Upper lobe of left lung (tissue), 6 donors: ENCODE measurements at places on chromosomes 5 and 9. TPM values are rescaled to one million over a fixed set of nuclear protein-coding genes. Genes with fewer than 3 reads are reported as not detected.

GRCh38 chr9:121098567-121099198, 23.9 kb downstream of the CNTRL start:
- DNase-seq, result no peak
- no peaks in the 10 kb centered on the region for H3K27me3 ChIP-seq
- H3K4me1 ChIP-seq, result no peaks in the 10 kb centered on the region
- H3K27ac ChIP-seq, result no peak overlapping the region
- H3K4me3 ChIP-seq, result no peak overlapping the region
- H3K36me3 ChIP-seq, result peaks cover 21% of the 10 kb centered on the region

- DNase-seq, result no peak
- H3K27me3 ChIP-seq, result no peaks in the 10 kb centered on the region
- H3K4me3 ChIP-seq, result no peak overlapping the region
- no peaks in the 10 kb centered on the region for H3K36me3 ChIP-seq
- no peak overlapping the region for H3K27ac ChIP-seq
Observed at GRCh38 chr5:11432116-11432515, 472.1 kb downstream of the CTNND2 start.

DNA sequence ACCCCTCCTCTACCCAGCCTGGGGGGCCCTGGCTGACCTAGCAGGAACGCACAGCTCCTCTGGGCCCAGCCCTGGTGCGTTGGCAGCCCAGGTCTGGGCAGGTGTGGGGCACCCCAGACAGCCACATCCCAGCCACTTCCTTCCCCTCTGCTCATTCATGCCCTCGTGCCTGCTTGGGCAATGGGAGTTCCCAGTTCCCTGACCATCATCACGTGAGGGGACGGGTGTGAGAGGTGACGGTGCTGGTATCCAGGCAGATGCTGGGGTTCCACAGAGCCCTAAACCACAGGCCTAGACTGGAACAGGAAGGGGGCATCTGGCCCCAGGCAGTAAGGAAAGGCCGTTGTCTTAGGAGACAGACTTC, 8.4 kb downstream of the RALGDS start:
- no peak overlapping the region for H3K4me3 ChIP-seq
- peaks cover 58% of the 10 kb centered on the region for H3K4me1 ChIP-seq
- H3K27me3 ChIP-seq, result no peaks in the 10 kb centered on the region
- DNase-seq, result peak; percentile 76
- H3K27ac ChIP-seq, result peak overlapping the region; percentile 80

DNA sequence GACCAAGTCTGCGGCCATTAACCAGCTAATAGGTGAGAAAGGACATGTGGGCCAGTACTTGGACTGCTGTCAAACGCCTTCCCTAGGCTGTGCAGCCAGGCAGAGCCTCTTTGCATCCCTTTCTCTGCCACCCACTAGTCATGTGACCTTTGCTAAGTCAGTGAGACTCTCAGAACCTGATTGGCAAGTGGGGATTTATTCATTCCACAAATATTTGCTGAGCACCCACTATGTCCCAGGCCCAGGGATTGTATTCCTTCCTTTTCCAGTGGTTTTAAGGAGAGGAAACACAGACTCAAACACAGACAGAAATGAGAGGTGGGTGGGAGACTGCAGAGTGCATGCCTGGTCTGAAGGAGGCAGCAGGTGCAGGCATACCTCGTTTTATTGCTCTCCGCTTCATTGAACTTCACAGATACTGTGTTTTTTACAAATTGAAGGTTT, 71.6 kb upstream of the GALNT10 start:
- no peaks in the 10 kb centered on the region for H3K4me1 ChIP-seq
- no peaks in the 10 kb centered on the region for H3K27me3 ChIP-seq
- DNase-seq, result no peak
- H3K36me3 ChIP-seq, result no peaks in the 10 kb centered on the region
- H3K27ac ChIP-seq, result no peak overlapping the region

- H3K27me3 ChIP-seq, result no peaks in the 10 kb centered on the region
- H3K36me3 ChIP-seq, result no peaks in the 10 kb centered on the region
- H3K4me3 ChIP-seq, result no peak overlapping the region
- no peak for DNase-seq
Observed at GRCh38 chr9:106947106-106947900, 84.3 kb downstream of the ZNF462 start.

IFNA2 gene
- not detected for total RNA-seq

DNA sequence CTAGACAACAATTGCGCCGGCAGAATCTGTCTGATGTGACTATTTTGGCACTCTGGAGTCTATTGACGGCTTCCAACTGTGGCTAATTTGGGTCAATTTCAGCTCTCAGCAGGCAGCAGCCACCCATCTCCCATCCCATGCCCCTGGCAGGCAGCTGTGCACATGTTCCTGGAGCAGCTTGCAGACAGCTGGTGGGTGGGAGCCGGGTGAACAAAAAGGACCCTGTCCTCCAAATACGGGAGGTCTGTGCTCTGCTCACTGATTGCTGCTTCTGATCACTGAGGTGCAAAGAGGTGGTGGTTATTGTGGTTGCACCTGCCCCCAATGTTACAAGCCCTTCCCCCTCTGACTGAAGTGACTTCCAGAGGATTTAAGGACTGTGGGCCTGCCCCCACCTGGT, 45.0 kb upstream of the N4BP3 start:
- H3K4me3 ChIP-seq, result no peak overlapping the region
- H3K27ac ChIP-seq, result no peak overlapping the region
- no peak for DNase-seq

EFNA5 gene
- total RNA-seq, result 4.1 TPM

PCDHA6 gene
- 0.61 TPM for total RNA-seq

GRCh38 chr9:107587191-107587963, 97.8 kb upstream of the KLF4 start:
- peak overlapping the region; percentile 86 for H3K27ac ChIP-seq
- peaks cover 23% of the 10 kb centered on the region for H3K4me1 ChIP-seq
- no peaks in the 10 kb centered on the region for H3K36me3 ChIP-seq
- DNase-seq, result peak; percentile 86

CA9 gene
- not detected for total RNA-seq

- peak; percentile 36 for DNase-seq
- no peaks in the 10 kb centered on the region for H3K36me3 ChIP-seq
- no peaks in the 10 kb centered on the region for H3K4me1 ChIP-seq
- H3K4me3 ChIP-seq, result no peak overlapping the region
- H3K27me3 ChIP-seq, result no peaks in the 10 kb centered on the region
- no peak overlapping the region for H3K27ac ChIP-seq
Observed at GRCh38 chr5:10689391-10690081, 71.5 kb downstream of the DAP start.

SOWAHA gene
- not detected for total RNA-seq

GRCh38 chr5:173456751-173457171, 128.5 kb upstream of the STC2 start:
- peaks cover 7% of the 10 kb centered on the region for H3K4me1 ChIP-seq
- H3K36me3 ChIP-seq, result no peaks in the 10 kb centered on the region
- no peaks in the 10 kb centered on the region for H3K27me3 ChIP-seq
- H3K4me3 ChIP-seq, result no peak overlapping the region
- H3K27ac ChIP-seq, result no peak overlapping the region

SPATA31A3 gene
- total RNA-seq, result not detected

GRCh38 chr5:83718195-83718825, 2.3 kb downstream of the HAPLN1 start:
- peaks cover 9% of the 10 kb centered on the region for H3K4me1 ChIP-seq
- no peak overlapping the region for H3K27ac ChIP-seq
- no peak overlapping the region for H3K4me3 ChIP-seq

- no peaks in the 10 kb centered on the region for H3K36me3 ChIP-seq
- DNase-seq, result no peak
- no peak overlapping the region for H3K4me3 ChIP-seq
- H3K4me1 ChIP-seq, result no peaks in the 10 kb centered on the region
Observed at GRCh38 chr9:107020040-107020530, 157.1 kb downstream of the ZNF462 start.

UNC13B gene
- total RNA-seq, result 110 TPM

PCDHA9 gene
- total RNA-seq, result 0.15 TPM

GRCh38 chr5:68554571-68555279, 339.2 kb downstream of the PIK3R1 start:
- no peak overlapping the region for H3K27ac ChIP-seq
- H3K4me3 ChIP-seq, result no peak overlapping the region
- peak; percentile 39 for DNase-seq
- no peaks in the 10 kb centered on the region for H3K4me1 ChIP-seq

- H3K27ac ChIP-seq, result no peak overlapping the region
- DNase-seq, result no peak
- peaks cover 17% of the 10 kb centered on the region for H3K36me3 ChIP-seq
- no peaks in the 10 kb centered on the region for H3K27me3 ChIP-seq
- no peak overlapping the region for H3K4me3 ChIP-seq
- no peaks in the 10 kb centered on the region for H3K4me1 ChIP-seq
Observed at GRCh38 chr5:149500922-149501582, 50.2 kb downstream of the CSNK1A1 start.

TMEM252 gene
- total RNA-seq, result not detected

DRD1 gene
- not detected for total RNA-seq

GRCh38 chr9:21778304-21778703, 24.1 kb upstream of the MTAP start:
- no peak overlapping the region for H3K4me3 ChIP-seq
- H3K27ac ChIP-seq, result no peak overlapping the region
- DNase-seq, result no peak
- H3K4me1 ChIP-seq, result no peaks in the 10 kb centered on the region

- no peak overlapping the region for H3K27ac ChIP-seq
- no peak overlapping the region for H3K4me3 ChIP-seq
- H3K36me3 ChIP-seq, result no peaks in the 10 kb centered on the region
- H3K4me1 ChIP-seq, result no peaks in the 10 kb centered on the region
Observed at GRCh38 chr9:112187404-112187803, 12.3 kb upstream of the SUSD1 start.

- no peak overlapping the region for H3K4me3 ChIP-seq
- no peaks in the 10 kb centered on the region for H3K27me3 ChIP-seq
- H3K4me1 ChIP-seq, result no peaks in the 10 kb centered on the region
- DNase-seq, result no peak
Observed at GRCh38 chr9:135209852-135210251, 122.4 kb downstream of the OLFM1 start.

- H3K4me3 ChIP-seq, result no peak overlapping the region
- H3K27me3 ChIP-seq, result no peaks in the 10 kb centered on the region
- no peak for DNase-seq
- no peaks in the 10 kb centered on the region for H3K36me3 ChIP-seq
- no peaks in the 10 kb centered on the region for H3K4me1 ChIP-seq
- H3K27ac ChIP-seq, result no peak overlapping the region
Observed at GRCh38 chr5:77367741-77368140, 124.4 kb downstream of the WDR41 start.

- peaks cover 4% of the 10 kb centered on the region for H3K4me1 ChIP-seq
- no peak overlapping the region for H3K27ac ChIP-seq
- peaks cover 6% of the 10 kb centered on the region for H3K36me3 ChIP-seq
- DNase-seq, result no peak
- H3K4me3 ChIP-seq, result no peak overlapping the region
Observed at GRCh38 chr9:27548055-27548741, 18.6 kb upstream of the MOB3B start.

DNA sequence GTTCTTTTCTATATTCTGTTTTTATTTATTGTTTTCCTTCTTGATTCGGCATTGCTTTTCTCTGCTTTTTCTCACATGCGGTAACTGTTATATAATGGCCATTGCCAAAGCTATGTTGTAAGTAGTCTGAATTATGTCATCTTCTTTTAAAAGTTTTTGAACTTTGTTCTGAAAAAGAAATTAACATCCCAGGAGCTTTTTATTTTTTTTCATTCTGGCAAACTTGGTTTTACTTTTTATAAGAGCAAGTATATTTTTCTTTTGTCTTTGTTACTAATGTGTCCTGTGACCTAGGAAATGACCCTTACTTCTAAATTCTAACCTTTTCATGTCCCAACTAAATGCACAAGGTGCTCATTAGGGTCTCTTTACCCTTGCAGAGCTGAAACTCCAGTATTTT, 26.7 kb upstream of the IZUMO3 start:
- no peaks in the 10 kb centered on the region for H3K4me1 ChIP-seq
- no peak overlapping the region for H3K27ac ChIP-seq
- no peak overlapping the region for H3K4me3 ChIP-seq
- DNase-seq, result no peak
- no peaks in the 10 kb centered on the region for H3K36me3 ChIP-seq

KIF20A gene
- total RNA-seq, result 2.8 TPM

IFNA13 gene
- not detected for total RNA-seq

DNA sequence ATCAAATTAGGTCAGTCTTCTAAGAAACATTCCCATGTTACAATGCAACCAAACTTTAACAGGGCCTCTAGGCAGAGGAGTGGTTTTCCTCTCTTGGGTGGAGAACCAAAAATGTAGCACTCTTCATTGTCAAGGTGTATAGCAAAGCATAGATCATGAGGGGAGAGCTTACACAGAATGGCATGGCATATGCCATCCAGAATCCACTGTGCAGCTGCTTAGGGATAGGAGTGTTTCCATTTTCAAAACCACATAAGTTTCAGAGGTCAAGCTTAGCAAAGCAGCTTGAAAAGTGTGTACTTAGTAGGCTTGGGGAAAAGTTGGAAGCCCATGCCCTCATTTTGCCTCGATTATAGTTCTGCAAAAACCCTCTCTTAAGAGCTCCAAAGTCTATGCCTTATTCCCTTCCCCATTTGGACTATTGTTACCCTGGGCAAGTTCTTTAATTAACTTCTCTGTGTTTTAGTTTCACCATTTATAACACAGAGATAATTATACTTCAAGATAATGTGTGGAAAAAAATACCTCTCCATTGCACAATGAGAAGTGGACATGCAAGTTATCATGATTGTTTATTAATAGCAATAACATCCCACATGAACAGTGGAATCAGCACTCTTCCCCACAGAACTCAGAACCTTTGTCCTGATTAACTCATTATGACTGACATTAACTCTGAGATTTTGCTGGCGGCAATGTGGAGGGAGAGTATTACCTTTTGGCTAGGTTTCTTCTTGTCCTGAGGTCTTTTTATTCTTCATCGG, 398.9 kb upstream of the WWC1 start:
- DNase-seq, result no peak
- H3K4me1 ChIP-seq, result no peaks in the 10 kb centered on the region
- no peak overlapping the region for H3K4me3 ChIP-seq
- no peaks in the 10 kb centered on the region for H3K27me3 ChIP-seq
- no peak overlapping the region for H3K27ac ChIP-seq
- H3K36me3 ChIP-seq, result no peaks in the 10 kb centered on the region

- H3K27ac ChIP-seq, result peak within 1 kb of the TSS; percentile 34
- H3K27me3 ChIP-seq, result peaks cover 8% of the 10 kb centered on the region
- H3K4me3 ChIP-seq, result peak within 1 kb of the TSS; percentile 52
- DNase-seq, result peak; percentile 87
Observed at GRCh38 chr9:132161743-132162184, at the start of gene NTNG2. NTNG2 (plus strand) TSS chr9:132162058; CDS start chr9:132166832, 4,774 bp downstream.

OR13C2 gene
- total RNA-seq, result not detected

TTF1 gene
- total RNA-seq, result 13.2 TPM

DNA sequence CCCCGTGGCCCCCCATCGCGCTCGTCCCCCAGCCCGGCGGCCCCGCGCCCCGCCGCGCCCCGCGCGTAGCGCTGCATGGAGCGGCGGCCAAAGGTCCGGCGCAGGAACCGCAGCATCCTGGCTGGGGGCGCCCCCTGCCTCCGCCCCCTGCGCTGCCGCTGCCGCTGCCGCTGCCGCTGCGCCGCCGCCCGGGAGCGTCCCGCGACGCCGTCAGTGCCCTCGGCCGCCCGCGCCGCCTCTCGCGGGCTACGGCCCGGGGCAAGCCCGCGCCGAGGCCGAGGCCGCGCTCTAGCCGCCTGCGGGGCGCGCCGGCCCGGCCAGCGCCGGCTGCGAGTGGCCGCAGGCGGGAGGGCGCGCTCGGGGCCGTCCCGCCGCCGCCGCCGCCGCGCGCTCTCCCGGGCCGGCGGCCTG, 523 bp downstream of the EPB41L4B start:
- no peaks in the 10 kb centered on the region for H3K36me3 ChIP-seq
- H3K27ac ChIP-seq, result no peak overlapping the region
- no peak overlapping the region for H3K4me3 ChIP-seq
- H3K27me3 ChIP-seq, result no peaks in the 10 kb centered on the region
- H3K4me1 ChIP-seq, result peaks cover 16% of the 10 kb centered on the region
